ENCODE measurements at places on chromosomes 7 and 10.

GRCh38 chr7:125154930-125155329, 225.3 kb upstream of the POT1 start:
- no peak for DNase-seq

- no peak for DNase-seq
Measured at GRCh38 chr7:21585070-21585724, 42.4 kb downstream of the DNAH11 start.

- DNase-seq = no peak
Measured at GRCh38 chr7:151630851-151631569, 111.3 kb upstream of the RHEB start.

- DNase-seq = peak; percentile 60
Measured at GRCh38 chr7:44477063-44477830, 13.2 kb downstream of the NUDCD3 start.

- DNase-seq = no peak
Measured at GRCh38 chr7:8809320-8809719, 375.9 kb downstream of the NXPH1 start.

Data from DMS79 (cell line).